ENCODE measurements at places on chromosomes 7 and 10.
A peak's percentile ranks its signal among the peaks of the same experiment; 100 is the strongest.

DNA sequence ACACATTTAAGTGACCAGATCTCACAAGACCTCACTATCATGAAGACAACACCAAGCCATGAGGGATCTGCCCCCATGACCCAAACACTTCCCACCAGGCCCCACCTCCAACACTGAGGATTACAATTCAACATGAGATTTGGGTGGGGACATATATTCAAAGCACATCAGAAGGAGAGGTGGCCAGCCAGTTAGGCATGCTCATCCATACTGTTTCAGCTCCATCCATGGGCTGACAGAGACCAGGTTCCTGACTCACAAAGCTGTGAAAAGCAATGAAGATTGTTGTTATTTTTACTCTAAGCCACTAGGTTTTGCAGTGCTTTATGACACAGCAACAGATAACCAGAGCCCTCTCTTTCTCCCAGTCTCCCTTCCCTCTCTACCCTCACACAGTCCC, 36.0 kb downstream of the C10orf71 start:
- no peak overlapping the region for H3K27ac ChIP-seq
- H3K4me3 ChIP-seq: peak overlapping the region; percentile 5
- H3K4me1 ChIP-seq: peaks cover 14% of the 10 kb centered on the region
- H3K36me3 ChIP-seq: peaks cover 9% of the 10 kb centered on the region
- H3K27me3 ChIP-seq: peaks cover 5% of the 10 kb centered on the region

GRCh38 chr10:26314265-26315013, 97.9 kb downstream of the GAD2 start:
- DNase-seq: no peak
- H3K4me1 ChIP-seq: no peaks in the 10 kb centered on the region
- H3K27ac ChIP-seq: no peak overlapping the region
- no peak overlapping the region for H3K4me3 ChIP-seq
- no peaks in the 10 kb centered on the region for H3K36me3 ChIP-seq

DNA sequence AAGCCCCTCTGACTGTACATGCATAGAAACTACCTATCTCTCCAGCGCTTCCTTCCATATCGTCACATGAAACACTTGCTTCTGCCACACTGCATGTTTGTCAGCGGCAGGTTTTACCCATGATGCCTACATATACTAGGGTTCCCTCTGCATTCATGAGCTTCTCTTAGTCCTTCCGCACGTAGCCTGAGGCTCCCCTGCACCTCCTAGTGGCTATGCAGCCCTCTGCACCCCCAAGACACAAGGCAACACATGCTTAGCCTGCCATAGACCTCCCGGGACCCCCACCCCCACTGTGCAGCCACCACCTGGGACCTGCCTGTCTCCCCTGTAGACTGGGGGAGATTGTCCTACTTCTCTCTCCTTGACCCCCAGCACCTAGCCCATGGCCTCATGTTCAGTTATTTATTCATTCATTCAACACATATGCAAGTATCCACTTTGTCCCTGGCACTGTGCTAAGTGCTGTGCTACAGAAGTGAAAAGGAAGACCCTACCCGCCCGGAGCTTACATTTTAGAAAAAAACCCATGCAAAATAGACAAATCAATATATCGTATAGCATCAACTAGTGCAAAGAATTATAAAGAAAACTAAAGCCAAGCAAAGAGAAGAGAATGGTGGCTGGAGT, 23.5 kb downstream of the TMEM273 start:
- DNase-seq: no peak
- peaks cover 9% of the 10 kb centered on the region for H3K27me3 ChIP-seq
- H3K36me3 ChIP-seq: no peaks in the 10 kb centered on the region
- peaks cover 9% of the 10 kb centered on the region for H3K4me1 ChIP-seq
- H3K4me3 ChIP-seq: no peak overlapping the region
- H3K27ac ChIP-seq: no peak overlapping the region

GRCh38 chr7:105322655-105323277, 66.0 kb downstream of the SRPK2 start:
- no peak for DNase-seq
- no peak overlapping the region for H3K4me3 ChIP-seq

DNA sequence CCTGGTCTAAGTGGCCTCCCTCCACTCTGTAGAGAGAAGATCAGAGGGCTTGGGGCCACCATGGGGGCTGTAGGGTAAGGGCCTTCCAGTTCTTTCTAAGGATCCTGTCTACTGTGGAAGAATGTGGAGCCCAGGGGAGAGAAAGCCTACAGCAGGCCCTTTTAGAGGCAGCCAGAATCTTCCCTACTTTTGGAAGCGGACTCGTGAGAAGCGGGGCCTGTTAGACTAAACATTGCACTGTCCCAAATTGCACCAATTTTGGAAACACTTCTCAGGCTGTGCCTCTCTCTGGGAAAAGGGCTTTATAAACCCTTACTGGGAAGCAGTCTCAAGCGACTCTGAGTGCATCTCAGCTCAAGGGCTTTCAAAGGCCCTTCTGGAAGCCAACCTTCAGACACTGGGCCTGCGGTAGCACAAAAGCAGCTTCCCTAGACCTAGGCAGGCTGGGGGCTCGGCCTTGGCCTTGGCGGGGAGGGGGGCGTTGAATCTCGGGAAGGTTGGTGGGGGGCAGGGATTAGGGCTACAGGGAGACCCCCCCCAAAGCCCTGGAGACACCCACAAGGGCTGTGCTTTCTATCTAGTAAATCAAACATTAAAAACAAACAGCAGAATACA, 298.1 kb downstream of the GFRA1 start:
- no peaks in the 10 kb centered on the region for H3K4me1 ChIP-seq
- no peak overlapping the region for H3K4me3 ChIP-seq
- no peaks in the 10 kb centered on the region for H3K36me3 ChIP-seq
- no peak overlapping the region for H3K27ac ChIP-seq
- no peak for DNase-seq

- no peak overlapping the region for H3K4me3 ChIP-seq
- H3K27ac ChIP-seq: no peak overlapping the region
- no peaks in the 10 kb centered on the region for H3K27me3 ChIP-seq
- no peak for DNase-seq
Observed at GRCh38 chr10:114808982-114809381, 12.6 kb upstream of the FHIP2A start.

DNA sequence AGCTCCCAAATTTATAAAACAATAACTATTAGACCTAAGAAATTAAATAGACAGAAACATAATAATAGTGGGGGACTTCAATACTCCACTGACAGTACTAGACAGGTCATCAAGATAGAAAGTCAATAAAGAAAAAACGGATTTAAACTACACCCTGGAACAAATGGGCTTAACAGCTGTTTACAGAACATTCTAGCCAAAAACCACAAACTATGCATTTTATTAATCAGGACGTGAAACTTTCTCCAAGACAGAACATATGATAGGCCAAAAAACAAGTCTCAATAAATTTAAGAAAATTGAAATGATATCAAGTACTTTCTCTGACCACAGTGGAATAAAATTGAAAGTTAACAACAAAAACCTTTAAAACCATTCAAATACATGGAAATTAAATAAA, 46.4 kb downstream of the ZNF680 start:
- no peak for DNase-seq
- no peak overlapping the region for H3K4me3 ChIP-seq
- H3K27ac ChIP-seq: no peak overlapping the region
- no peaks in the 10 kb centered on the region for H3K4me1 ChIP-seq
